ENCODE measurements at places on chromosomes 13 and 19.

DNA sequence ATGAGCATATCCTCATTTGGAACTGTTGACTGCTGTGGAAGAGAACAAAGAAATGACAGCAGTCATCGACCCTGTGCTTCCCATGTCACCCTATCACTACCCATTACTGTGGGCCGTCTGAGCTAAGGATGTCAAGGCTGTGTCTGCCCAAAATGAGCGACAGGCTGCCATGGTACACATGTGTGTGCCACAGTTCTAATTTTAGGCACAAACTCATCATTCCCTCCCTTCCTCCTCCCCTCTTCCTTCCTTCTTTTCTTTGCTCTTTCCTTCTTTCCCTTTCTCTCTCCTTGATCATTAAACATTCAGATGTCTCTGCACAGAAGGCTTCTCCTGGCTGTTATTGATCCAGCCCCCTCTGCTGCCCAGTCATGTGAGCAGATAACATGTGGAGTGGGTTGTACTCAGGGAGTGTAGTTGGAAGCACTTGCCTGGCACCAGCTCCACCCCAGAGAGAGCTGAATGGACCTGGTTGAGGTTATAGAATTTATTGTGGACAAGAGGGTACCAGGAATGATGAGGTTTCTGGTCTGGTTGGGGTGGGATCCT is 6.3 kb downstream of the FGF9 start:
- no peak for DNase-seq

DNA sequence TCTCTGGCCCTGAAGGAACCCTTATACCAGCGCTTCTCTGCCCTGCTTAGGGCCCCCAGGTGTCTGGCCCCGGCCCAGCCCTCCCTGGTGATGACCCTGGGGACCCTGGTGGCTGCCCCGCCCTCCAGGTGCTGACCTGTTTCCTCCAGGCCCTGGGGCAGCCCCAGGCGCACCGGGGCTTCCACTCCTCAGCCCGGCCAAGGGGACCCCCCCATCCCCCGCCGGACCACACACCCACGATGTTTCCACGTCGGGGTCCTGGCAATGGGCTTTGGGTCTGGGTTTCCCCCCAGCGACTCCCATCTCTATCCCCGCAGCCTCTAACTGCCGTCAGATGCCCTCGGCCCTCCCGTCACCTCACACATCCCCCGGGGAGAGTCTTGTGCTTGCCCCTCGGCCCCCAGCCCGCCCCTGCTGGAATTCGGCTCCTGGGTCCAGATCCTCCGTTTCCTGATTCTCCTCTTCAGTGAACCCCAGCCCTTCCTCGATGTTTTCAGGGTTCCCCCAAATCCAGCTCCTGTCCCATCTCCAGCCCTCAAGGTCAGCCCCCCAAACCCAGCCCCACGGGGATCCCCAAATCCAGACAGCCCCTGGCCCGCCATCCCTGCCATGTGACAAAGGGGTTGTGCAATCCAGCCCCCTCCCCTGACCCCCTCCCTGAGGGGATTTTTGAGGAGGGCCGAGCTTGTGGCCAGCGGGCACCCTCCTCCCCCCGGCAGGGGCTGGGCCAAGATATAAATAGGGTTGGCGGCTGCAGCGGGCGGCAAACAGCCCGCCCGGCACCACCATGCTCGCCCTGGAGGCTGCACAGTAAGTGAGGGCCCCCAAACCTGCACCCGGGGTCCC is at the start of gene SPIB:
TSS of gene SPIB (plus strand) at position 763 of the 846 bp plus-strand sequence. CDS start at position 788, 25 bp downstream.
- no peak for DNase-seq

GRCh38 chr13:29593605-29594297 is 1.7 kb downstream of the SLC7A1 start:
- DNase-seq, result no peak

GRCh38 chr13:21164631-21165030 is 11.7 kb downstream of the SKA3 start:
- no peak for DNase-seq

- no peak for DNase-seq
These were observed 3.4 kb upstream of the HNRNPA1L2 start for GRCh38 chr13:52638666-52639328.

All from stimulated activated CD8-positive, alpha-beta memory T cell treated with anti-CD3 and anti-CD28 coated beads, Interleukin-15, amount 100 ng/mL, for 4 hours (primary cell).